ENCODE measurements at places on chromosomes 7 and 10.

- DNase-seq, result no peak
Observed at GRCh38 chr7:45593121-45593541, 19.0 kb downstream of the ADCY1 start.

GRCh38 chr7:54187886-54188685 lies 354.1 kb upstream of the VSTM2A start:
- DNase-seq, result no peak

DNA sequence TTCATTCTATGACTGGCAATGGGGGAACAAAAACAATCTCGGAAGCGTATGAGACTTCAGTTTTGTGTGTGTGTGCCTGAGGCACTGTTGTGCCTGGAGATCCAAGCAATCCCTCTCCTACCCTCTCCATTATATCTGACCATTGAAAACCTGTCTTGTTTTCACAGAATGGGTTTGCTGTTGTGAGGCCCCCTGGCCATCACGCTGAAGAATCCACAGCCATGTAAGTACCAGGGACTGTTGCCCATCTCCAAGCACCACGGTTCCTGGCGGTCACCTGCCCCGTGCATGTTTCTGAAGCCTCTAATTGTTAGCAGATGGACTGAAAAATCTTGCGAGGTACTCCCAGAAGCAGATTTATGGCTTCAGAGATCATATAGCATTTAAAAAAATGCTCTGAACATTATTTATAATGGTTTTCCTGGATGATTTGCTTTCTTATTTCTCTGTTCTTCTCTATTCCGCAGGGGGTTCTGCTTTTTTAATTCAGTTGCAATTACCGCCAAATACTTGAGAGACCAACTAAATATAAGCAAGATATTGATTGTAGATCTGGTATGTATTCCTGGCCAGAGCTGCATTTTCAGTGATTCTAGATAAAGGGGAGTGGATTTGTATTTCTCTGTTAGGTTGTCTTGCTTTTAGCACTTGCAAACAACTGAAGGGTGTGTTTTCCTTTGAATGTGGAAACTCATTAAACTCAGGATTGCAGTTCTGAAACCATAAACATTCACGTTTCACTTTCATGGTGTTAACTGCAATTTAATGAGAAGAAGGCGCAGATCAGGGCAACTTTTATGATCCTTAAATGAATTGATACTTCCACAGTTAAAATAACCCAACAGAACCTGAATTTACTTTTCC lies 288.2 kb downstream of the TWIST1 start:
- DNase-seq, result no peak

- DNase-seq, result no peak
Observed at GRCh38 chr10:118034791-118035261, 11.9 kb downstream of the RAB11FIP2 start.

DNA sequence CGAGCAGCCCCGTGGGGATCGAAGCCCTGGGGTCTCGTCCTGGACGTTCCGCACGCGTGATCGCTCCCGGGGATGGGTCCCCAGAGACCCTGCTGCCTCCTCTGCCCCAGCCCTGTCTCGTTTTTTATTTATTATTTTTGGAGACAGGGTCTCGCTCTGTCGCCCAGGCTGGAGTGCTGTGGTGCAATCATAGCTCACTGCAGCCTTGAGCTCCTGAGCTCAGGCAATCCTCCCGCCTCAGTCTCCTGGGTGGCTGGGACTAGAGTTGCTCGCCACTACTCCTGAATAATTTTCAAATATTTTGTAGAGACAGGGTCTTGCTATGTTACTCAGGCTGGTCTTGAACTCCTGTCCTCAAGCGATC lies 319 bp upstream of the STX1A start:
- DNase-seq, result no peak

GRCh38 chr7:27148031-27148755 lies 619 bp upstream of the HOXA6 start:
- DNase-seq, result no peak

- no peak for DNase-seq
Observed at GRCh38 chr7:18437101-18437500, 58.4 kb upstream of the HDAC9 start.

- DNase-seq, result no peak
Observed at GRCh38 chr7:101896941-101897340, 79.5 kb downstream of the CUX1 start.

GRCh38 chr7:391411-391951 lies 101.5 kb downstream of the FOXL3 start:
- no peak for DNase-seq

DNA sequence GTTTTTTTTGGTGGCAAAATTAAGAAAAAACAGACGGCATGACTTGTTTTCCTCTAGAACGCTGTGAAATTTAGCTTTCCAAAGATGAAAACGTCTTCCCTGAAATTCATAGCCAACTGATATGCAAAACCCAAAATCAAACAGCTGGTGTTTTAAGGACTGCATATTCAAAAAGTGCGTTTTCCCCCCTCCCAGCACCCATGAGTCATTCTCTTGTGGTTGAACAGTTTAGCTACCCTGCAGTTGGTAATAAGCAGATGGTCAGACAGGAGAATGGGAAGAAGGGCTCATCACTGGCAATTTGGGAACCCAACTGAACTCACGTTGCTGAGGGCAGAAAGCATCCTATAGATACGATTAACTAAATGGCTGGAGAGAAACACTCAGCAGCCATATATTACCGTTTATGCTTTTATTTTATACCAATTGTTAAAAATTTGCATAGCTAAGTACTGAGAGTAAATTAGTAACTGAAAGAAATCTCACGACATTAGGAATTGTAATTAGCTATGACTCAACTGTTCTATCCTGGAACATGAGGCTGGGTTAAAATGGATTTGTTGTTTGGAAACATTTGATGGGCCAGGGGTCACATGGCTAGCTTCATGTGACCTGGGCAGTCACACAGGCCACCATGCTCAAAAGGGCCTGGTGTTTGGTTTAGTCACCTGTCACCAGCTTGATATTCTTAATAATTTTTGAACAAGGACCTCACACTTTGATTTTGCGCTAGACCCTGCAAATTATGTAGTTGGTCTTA lies 343.1 kb downstream of the PHTF2 start:
- DNase-seq, result no peak

DNA sequence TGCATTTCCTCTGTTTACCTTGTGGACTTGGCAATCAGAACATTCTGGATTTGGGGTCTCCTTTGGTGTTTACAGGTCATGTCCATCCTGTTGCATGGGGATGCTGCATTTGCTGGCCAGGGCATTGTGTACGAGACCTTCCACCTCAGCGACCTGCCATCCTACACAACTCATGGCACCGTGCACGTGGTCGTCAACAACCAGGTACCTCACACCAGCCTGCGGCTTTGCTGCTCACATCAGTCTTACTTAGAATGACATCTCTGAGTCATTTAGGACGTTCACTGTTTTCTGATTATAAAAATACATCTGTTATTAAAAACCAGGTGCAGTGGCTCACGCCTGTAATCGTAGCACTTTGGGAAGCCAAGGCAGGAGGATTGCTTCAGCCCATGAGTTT lies 67.0 kb upstream of the ZMIZ2 start:
- DNase-seq, result no peak

- DNase-seq, result peak; percentile 55
Observed at GRCh38 chr10:77391605-77392235, 245.9 kb downstream of the KCNMA1 start.

GRCh38 chr7:159114981-159115380 lies 29.7 kb downstream of the VIPR2 start:
- DNase-seq, result no peak

DNA sequence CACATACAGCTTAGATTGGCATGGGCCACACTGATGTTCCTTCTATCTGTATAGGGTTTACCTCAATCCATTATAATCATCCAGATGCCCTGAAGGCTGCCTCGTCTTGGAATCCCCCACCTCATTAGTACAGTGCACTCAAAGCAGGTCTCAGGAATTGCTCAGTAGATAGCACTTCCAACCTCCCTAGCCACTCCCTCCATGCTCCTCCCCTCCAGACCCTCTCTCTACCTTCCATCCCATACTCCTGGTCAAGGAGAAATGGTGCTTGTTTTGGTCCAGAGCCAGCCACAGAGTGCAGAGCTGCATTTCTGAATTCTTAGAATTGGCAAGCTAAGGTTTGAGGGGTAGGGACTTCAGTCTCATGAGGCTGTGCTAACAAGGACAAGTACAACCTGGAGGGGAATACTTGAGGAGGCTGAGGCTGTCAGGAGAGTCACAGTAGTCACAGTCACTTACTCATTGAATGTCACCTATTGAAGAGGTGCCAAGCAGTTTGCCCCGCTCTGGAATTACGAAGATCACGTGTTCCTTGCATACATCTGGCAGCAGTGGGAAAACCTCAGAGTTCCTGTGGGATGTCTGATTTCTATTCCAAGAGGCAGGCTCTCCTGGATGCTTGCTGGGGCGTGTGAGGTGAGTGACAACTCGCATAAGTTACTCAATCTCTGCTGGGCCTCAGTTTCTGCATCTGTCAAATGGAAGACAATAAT lies 60.7 kb upstream of the ZNF746 start:
- DNase-seq, result peak; percentile 80

- peak; percentile 56 for DNase-seq
Observed at GRCh38 chr10:117005527-117006055, 604 bp upstream of the SHTN1 start.

Data from putamen (tissue), 1 donor.